Stimulated activated CD8-positive, alpha-beta memory T cell treated with anti-CD3 and anti-CD28 coated beads, Interleukin-4, amount 100 ng/mL, for 1 hour (primary cell): ENCODE measurements at places on chromosomes 2 and 18.

GRCh38 chr2:186664385-186665043 lies 29.3 kb upstream of the FAM171B start:
- no peak for DNase-seq

DNA sequence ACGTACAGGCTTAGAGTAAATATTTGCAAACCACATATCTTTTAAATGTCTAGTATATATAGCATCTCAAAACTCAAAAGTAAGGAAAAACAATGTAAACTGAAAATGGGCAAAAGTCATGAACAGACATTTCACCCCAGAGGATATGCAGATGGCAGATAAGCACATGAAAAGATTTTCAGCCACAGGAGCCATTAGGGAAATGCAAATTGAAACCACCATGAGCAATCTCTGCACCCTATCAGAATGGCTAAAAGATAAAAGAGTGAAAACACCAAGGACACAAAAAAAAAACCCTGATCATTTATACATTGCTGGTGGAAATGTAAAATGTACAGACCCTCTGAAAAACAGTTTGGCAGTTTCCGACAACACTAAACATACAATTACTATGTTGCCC lies 292.7 kb downstream of the ZNF516 start:
- no peak for DNase-seq

DNA sequence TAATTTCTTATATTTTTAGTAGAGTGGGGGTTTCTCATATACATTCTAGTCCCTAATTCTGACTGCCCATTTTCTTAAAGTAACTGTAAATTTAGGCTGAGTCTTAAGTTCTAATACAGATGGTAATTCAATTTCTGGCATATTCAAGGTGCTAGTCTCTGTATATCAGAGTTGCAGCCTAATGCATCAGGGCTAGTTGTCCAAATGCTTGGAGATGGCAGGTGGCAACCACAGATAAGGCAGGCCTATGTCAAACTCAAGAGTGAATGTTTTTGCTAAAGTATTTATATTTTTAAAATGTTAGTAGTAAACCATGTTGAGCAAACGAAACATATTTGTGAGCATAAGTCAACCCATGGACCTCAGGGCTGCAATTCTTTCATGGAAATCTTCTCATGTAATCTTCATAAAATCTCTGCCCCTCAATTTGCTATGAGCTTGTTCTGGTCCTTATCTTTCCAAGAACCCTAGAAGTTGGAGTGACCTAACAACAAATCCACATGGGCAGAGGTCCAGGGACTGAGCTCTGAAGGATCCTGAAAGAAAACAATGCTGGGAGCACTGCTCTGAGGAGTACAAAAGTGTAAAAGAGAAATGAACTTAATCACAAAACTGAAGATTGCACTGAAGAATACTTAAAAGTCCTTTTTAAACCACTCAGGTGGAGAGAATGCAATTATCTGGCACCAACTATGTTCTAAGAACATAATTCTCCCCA lies 27.3 kb upstream of the DSC2 start:
- DNase-seq = no peak

DNA sequence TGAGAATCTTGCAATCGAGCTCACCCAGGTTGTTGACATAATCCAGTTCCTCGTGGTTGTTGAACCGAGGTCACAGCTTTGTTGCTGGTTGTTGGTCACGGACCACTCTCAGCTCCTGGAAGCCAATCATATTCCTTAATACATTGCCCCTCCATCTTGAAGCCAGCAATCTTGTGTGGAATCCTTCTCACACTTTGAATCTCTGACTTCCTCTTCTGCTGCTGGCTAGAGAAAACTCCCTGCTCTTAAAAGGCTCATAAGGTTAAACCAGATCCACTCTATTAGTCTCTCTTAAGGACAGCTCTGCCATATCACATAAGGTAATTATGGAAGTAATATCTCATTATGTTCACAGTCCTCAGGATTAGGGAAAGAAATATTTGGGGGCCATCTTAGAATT lies 41.1 kb downstream of the SP140 start:
- DNase-seq = no peak

GRCh38 chr18:54416436-54416835 lies 58.7 kb downstream of the C18orf54 start:
- DNase-seq = no peak

- no peak for DNase-seq
These were observed 100.2 kb upstream of the TEX51 start for GRCh38 chr2:126798276-126799140.

- DNase-seq = no peak
These were observed 3.7 kb upstream of the ADI1 start for GRCh38 chr2:3522961-3523421.

GRCh38 chr2:198545411-198545810 lies 741.0 kb downstream of the PLCL1 start:
- DNase-seq = no peak

- no peak for DNase-seq
These were observed 51.9 kb upstream of the NAB1 start for GRCh38 chr2:190596993-190597392.

DNA sequence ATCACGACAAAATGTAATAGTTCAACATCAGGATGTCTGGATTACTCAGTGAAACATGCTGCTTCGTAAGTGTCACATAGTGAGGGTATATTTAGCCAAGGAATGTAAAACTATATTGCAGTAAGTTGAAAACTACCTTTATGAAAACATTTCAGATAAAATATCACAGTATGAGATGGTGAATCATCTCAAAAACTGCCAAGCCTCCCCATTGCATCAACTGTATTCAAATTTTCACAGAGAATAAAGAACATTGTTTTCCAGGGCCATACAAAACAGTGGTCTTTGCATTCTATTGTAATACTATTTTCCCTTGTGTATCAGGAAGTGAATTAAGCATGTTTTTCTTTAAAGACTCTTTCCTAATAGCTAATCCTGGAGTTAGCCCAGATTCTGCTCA lies 47.6 kb upstream of the MSTN start:
- DNase-seq = no peak

DNA sequence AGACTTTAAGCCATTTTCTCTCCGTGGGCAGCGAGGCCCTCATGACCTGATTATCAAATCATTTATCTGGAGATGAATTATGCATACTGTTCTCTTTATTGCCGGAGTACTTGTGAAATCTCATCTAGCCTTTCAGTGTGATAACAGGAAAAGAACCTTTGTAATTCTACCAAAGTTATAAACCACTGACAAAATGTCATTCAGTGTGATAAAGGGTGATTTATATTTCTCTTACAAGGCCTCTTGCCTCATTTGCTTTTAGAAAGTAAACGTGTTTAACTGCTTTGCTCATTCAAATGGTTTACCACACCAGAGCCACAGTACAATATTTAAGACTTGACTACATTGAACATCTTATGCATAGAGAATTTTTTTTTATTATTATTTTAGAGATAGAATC lies 13.8 kb downstream of the MTCL1 start:
- no peak for DNase-seq

GRCh38 chr2:34025196-34025595 lies 426.1 kb upstream of the FAM98A start:
- DNase-seq = no peak

- DNase-seq = no peak
These were observed 3.8 kb upstream of the ATP6V1C2 start for GRCh38 chr2:10717628-10718027.

DNA sequence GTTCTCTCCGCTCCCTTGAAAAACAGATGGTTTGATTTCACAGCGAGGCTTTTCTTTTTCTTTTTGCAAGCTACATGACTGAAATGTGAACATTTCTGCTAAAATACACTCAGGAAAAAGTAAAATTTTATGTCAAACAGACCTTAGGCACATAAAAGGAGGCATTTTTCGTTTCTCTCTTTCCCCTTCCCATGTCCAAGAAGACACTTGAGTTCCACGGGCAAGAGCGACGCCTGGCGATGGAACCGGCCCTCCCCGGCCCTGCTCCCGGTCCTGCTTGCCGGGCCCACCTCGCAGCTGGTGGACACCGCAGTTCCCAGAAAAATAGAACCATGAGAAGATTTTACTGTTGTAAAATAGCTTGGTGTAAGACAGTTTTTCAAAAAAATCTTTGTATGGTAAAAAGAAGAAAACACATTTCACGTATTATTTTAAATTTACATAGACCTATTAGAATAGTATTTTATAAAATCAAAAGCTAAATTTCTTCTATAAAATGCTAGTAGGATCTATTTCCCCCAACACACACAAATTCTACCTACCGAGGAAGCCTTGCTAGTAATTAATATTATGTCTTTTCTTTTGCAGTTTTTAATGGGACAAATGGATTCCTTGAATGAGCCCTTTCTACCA lies 2.3 kb upstream of the ALKAL2 start:
- no peak for DNase-seq

- no peak for DNase-seq
These were observed 183.9 kb downstream of the NCK2 start for GRCh38 chr2:105928563-105928962.

DNA sequence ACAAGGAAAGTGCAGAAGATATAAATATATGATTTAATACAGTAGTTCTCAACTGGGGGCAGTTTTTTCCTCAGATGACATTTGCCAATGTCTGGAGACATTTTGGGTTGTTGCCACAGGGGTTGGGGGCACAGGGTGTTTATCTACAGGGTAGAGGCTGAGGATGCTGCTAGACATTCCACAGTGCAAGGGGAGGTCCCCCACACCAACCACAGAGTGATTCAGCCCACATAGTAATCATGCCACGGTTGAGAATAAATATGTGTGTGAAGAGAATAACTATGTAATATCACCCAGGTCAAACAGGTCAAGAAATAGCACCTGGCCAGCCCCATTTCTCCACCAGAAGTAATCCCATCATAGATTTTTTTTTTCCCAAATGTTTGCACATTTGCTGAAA lies 17.9 kb downstream of the DYSF start:
- DNase-seq = no peak

DNA sequence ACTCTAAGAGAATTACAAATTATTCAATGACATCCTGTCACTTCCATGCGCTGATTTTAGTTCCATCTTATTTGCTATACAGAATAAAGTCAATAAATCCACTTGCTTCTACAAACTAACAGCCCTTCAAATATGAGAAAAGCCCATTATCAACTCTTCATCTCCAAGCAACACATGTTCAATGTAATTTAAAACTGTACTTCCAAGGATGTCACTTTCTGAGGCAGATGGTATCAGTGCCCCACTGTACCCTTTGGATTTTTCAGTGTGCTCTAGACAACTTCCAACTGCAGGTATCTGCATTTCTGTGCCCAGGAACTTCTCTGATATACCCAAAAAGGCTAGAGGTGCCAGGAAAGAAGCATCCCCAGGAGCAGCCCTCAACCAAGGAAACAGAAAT lies 87.6 kb downstream of the SMAD2 start:
- DNase-seq = no peak

GRCh38 chr2:68216454-68217310 lies 35.6 kb downstream of the PPP3R1 start:
- no peak for DNase-seq

DNA sequence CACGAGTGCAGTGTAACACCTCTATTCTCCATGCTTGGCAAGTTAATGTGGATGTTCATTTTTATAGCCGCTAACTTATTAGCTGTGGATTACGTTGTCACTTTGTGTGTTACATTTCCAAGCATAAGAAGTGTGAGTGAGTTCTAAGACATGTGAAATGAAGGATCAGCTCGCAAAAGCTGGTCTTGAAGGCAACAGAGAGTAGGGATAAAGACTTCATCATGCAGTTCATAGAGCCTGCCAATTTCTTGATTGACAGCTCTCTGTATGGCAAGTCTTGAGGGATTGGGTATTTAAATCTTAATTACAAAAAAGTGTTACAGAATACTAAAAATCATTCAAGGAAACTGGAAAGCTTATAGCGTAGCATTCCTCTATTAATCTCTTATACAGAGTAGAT lies 25.8 kb upstream of the DPP4 start:
- no peak for DNase-seq

- DNase-seq = no peak
These were observed 6.6 kb downstream of the HADHA start for GRCh38 chr2:26237868-26238267.

DNA sequence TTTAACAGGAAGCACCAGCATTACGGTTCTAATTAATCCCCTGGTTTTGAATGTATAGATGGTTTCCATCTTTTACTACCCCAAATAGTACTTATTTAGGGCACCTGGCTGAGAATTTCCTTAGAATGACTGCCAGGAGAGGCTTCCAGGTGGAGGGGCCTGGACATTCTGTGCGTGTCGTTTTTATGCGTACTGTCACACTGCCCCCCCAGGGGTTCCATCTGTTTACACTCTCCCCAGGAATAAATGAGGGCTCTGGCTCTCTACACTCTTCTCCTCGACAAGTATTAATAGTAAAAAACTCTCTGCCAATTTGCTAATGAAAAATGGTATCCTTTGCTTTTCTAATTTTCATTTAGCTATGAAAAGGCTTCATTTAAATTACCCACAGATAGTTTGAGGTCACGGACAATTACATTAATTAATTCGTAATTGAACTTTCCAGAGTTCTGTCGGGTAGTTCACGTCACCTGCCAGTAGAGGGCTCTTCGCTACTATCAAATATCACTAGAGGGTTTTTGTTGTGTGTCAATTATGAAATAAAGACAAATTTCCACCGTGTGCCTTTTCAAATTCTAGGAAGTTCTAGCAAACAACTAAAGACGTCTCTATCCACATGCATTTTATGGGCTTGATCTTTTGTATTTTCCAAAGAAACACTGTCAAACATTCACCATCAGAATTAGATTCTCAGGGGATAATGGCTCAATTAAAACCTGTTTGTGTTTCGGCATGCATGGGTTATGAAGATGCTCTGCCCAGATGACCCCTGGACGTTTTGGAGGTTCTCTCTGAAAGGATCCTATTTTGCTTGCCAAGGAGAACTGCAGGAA lies 88.8 kb upstream of the ASB18 start:
- DNase-seq = no peak

GRCh38 chr2:233764264-233764663 lies 4.2 kb downstream of the UGT1A1 start:
- DNase-seq = no peak

- no peak for DNase-seq
These were observed 25.9 kb upstream of the CXCR4 start for GRCh38 chr2:136143603-136144451.

DNA sequence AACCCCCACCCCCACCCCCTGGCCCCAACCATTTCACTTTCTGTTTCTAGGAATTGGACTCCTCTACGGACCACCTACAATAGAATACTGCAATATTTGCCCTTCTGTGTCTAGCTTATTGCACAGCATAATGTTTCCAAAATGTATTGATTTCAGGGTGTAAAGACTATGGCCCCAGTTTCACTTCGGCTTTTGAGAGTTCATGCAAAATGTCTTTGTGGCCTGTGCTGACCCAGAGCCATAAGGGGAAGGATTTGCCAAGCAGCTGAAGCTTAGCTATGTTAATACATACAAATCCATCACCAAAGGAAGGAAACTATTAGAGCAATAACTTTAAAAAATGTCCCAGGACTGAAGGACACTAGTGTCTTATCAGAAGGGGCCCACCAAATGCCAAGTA lies 11.2 kb upstream of the ATP9B start:
- no peak for DNase-seq

GRCh38 chr2:170139276-170139967 lies 38.5 kb upstream of the MYO3B start:
- no peak for DNase-seq

- no peak for DNase-seq
These were observed 282.7 kb upstream of the STON1 start for GRCh38 chr2:48247206-48247605.
